Activated CD8-positive, alpha-beta memory T cell treated with anti-CD3 and anti-CD28 coated beads for 1 hour (primary cell): ENCODE measurements at places on chromosomes 6 and 20.

- DNase-seq: no peak
These were observed 97.1 kb upstream of the CEP85L start for GRCh38 chr6:118748311-118749062.

DNA sequence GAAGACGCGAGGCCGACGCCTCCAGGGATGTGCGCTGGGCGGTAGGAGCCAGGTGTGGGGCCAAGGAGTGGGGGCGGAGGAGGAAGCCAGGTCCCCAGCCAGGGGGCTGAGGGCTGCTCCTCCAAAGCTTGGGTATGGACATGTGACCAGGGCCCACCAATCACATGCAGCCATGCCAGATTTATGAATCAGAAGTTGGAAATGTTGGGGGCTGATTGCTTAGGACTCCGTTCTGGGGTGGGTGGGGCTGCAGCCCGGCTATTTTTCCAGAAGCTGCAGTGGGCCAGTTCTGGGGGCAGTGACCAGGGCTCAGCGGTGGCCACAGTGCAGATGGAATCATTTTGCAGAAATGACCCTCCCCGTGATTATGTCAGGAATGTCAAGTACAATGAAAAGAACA, 96.0 kb downstream of the CEBPB start:
- no peak for DNase-seq

DNA sequence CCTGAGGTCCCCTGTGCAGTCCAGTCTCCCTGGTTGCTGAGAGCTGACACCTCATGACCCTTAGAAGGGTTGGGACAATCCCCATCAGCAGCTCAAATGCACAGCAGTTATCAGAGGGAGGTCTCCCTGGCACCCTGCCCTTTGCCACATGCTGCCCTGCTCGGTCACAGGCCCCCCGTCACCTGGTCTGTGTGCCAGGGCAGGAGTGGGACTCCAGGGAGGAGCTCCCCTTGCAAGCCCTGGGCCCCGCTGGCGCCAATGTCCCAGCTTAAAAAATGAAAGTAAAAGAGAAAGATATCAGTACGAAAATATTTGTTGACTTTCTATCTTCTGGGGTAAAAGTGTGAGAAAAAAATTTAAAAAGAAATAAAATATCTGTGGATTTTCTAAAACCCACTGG, 68.1 kb upstream of the SLC22A16 start:
- DNase-seq: no peak

DNA sequence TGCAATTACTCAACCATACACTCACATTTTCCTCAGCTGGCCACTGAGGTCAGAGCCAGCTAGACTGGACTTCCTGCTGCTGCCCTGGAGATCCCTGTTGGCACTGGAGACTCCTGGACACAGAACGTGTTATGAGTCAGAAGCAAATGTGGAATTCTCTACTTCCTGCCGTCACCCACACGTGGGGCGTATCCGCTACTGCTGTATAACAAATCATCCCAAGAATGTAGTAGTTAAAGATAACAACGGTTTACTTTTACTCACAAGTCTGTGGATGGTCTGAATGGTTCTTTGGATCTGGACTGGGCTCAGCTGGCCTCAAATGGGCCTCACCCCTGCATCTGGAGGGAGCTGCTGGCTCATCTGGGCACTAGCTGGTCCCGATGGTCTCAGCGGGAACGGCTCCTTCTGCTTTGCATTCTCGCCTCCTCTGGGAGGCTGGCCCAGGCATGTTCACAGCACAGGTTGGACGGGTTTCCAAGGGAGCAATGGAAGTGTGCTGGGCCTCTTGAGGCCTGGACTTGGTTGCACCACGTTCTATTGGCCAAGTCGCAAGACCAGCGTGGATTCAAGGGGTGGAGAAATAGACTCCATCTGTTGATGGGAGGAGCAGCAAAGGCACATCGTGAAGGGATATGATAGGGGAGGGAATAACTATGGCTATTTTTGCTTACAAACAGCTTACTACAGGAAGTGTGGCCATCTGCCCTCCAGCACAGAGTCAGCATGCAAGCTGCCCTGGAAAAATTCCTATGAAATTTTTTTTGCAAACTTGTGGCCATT, 118.5 kb downstream of the SNX5 start:
- DNase-seq: no peak

- DNase-seq: no peak
These were observed 2.8 kb downstream of the POLH start for GRCh38 chr6:43578748-43579147.

- DNase-seq: no peak
These were observed 95.4 kb downstream of the TMEM170B start for GRCh38 chr6:11632795-11633511.

DNA sequence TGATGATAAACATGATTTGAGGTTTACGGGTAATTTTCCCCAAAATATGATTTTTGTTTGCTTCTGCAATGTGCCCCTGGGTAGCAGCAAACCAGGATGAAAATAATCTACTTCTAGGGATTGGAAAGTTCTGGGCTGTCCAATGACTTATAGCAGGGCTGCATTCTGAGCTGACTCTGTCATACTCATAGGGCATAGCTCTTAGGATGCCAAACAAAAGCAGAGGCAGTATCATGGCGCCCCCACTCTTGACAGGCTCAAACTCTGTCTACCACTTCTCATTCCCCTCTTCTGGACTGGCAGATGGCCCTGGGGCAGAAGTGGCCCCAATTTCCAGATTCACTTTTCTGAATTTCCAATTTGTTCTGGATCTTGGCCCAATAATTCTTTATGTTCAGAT, 10.3 kb downstream of the SERPINB1 start:
- DNase-seq: no peak

DNA sequence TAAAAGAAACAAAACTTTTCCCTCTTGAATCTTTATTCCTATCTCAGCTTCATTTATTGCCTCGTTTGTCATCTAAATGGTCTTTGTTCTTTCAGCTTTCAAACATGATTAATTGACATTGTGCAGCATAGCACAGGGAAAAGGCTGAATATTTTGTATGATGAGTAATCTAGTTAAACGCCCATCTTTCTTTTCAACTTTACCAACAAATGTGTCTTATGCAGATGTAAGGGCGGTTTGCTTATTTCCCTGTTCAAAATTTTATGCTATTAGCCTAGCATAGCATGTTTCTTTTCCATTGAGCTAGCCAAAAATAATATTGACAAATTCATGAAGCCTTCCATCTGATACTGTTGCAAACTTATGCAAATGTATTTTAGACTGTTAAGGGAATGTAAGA, 176.4 kb upstream of the AKAP12 start:
- no peak for DNase-seq

GRCh38 chr6:14910692-14911547, 334.9 kb upstream of the JARID2 start:
- no peak for DNase-seq

GRCh38 chr20:33261465-33261864, 21.5 kb upstream of the BPIFB1 start:
- no peak for DNase-seq

DNA sequence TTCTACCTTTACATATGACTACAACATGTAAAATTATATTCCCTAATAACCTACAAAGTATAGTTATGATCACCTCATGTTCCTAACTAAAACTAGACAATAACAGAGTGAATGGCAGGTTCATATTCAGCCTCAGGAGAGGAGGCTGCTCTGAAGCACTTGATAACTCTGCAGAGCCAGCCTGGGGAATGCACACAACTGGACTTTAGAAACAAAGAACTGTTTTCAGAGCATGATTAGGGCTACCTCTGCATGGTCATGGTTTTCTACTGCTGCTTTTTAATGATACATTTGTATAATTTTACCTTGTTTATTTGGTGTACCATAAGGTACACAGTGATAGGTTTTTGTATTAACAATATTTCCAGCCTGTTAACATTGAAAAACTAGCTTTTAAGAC, 50.3 kb downstream of the TRPC4AP start:
- DNase-seq: no peak

- no peak for DNase-seq
These were observed 27.7 kb downstream of the ZBP1 start for GRCh38 chr20:57592263-57593092.

GRCh38 chr20:33721391-33722140, 1.5 kb upstream of the PXMP4 start:
- no peak for DNase-seq

GRCh38 chr6:99473730-99474129, 41.5 kb downstream of the USP45 start:
- DNase-seq: no peak

GRCh38 chr6:73073238-73073637, 152.1 kb downstream of the KHDC1L start:
- DNase-seq: no peak

DNA sequence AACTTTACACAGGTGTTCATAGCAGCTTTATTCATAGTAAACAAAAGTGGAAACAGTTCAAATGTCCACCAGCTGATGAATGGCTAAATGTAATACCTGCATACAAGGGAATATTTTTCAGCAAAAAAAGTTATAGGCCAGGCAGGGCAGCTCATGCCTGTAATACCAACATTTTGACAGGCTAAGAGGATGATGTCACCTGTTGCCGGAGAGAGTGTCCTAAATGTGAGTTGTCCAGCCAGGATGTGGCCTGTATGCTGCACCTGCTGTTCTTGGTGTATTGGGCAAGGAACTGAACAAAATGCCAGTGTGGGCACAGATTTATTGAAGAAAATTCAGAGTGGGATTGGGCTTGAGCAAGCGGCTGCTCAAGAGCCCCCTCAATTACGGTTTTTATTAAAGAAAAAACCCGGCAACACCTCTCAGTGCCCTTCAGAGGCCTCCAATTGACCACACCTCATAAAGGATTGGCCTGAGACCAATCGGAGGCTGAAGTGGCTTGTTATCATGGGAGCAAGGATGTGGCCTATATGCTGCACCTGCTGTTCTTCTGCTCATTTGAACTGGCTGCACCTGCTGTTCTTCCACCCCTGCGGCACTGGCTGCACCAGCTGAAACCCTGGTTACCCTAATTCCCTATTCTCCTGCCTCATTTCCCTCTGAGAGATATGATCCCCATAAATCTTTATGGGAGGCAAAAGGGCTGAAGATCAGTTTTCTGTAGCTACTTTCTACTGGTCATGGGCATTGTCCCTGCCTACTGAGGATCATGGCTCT, 164.3 kb upstream of the PROKR2 start:
- DNase-seq: no peak

DNA sequence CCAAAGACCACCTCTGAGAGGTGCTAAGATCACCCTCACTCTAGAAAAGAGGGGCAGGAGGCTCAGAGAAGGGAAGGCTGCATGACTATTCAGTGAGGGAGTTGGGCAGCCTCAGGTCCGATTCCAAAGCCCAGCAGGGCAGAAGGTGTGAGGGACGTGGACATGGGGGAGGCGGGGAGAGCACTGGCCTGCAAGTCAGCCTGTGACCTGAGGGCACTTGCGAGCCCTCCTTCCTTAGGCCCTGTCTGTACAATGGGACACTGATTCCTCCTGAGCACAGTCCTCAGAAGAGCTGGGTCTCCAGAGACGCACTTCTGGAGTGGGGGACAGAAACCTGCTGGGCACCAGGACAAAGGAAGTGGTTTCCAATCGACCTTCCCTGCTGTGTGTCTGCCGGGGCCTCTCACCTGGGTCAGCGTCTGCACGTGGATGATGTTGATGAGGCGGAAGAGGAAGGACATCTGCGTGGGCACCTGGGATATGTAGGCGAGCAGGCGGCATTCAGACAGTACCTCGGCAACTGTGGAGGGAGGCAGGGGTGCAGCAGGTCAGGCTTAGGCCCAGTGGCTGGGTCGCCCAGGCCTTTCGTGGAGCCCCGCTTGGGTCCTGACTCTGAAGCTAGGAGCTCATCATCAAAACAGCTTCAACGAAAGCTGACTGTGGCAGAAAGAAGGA, 48.5 kb downstream of the MYH7B start:
- DNase-seq: no peak

GRCh38 chr6:149062653-149063348, 254.7 kb upstream of the TAB2 start:
- no peak for DNase-seq

GRCh38 chr6:119071576-119071975, 6.9 kb downstream of the FAM184A start:
- no peak for DNase-seq

DNA sequence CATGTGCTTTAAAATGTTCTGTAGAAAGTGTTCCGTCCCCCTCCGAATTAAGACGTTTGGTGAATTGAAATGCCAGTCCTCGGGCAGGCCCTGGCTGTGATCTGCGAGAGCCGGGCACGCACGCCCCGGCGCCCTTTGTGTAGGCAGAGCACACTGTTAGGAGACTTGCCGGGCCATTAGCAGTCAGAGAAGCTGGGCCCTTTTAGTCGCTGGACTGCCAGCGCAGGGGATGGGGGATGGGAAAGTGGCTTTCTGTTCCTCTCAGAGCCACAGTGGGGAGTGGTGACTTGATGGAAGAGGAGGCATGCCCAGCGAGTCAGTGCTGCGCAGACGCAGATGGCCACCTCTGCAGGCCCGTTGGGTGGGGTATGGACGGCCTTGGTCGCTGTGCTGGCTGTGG, 2.2 kb downstream of the PPP1R3G start:
- DNase-seq: no peak

GRCh38 chr6:170258407-170258806, 32.5 kb downstream of the DLL1 start:
- no peak for DNase-seq

DNA sequence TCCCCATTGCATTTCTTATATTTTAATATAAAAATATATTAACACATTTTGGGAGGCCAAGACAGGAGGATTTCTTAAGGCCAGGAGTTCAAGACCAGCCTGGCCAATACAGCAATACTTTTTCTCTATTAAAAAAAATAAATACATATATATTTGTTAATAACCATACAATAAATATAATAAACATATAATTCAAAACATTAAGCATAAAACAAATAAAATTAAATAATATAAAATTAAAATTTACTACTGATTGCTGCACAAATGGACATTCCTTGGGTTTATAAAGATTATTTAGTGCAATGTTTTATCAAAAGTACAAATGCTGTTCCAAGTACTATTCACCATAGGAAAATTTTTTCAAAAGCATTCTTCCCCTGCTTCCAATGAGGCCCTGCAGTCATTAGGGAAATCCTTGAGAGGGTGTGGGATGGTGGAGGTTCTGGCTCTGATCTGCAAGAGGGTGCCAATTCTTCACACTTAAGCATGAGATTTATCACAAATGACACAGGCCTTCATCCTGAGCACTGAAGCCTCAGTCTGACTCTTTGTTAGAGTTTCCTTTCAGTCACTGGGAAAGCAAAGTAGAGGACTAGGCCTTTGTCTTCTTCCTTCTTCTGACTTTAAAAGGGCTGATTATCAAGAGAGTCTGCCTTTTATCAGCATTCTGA, 596.7 kb downstream of the EPM2A start:
- no peak for DNase-seq

DNA sequence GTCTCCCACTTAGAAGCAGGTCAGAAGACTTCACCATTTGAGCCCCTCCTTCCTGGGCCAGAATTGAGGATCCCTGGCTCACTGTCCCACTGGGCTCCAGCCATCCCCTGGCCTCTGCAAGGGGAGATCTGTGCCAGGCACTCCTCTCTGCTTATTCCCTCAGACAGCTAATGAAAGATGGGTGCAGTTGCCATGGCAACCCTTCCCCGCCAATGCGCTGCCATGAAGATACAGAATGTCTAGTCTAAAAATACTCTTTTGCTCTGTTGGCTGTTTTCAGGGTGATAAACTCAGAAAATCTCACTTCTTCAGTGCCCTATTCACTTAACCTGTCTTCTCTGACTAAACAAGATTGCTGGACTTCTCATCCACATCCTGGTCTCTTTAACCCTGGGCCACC, 13.6 kb upstream of the TTLL2 start:
- DNase-seq: no peak
